ENCODE measurements at places on chromosomes 3 and 15.

DNA sequence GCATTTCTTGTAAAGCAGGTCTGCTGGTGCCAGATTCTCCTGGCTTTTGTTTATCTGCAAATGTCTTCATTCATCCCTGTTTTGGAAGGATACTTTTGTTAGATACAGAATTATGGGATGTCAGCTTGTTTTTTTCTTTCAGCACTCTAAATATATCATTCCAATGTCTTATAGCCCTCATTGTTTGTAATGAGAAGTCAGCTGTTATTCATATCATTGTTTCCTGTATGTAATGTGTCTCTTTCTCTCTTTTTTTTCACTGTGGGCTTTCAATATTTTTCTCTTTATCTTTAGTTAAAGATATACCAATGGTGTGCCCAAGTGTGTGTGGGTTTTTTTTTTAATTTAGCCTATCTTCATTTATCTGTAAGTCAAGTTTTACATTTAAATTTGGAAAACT lies 65.6 kb upstream of the DCP1A start:
- DNase-seq = no peak

- DNase-seq = peak; percentile 69
Observed at GRCh38 chr3:108153451-108153981, 62.7 kb upstream of the CD47 start.

DNA sequence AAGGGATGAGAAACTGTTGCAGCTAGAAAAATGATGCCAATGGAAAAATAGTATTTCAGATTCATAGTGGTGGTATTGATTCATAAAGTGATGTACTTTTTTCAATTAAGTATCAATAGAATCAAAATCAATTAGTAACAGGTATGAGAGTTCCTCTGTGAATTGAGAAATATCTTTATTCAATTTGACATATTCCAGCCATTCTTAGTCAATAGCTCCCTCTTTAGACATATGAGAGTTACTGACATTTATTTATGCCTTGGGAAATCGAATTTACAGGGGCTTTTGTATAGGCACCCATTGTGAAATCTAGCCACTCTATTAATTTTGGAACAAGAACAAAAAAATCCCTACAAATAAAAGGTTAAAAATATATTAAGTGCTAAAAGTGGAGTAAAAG lies 386.9 kb upstream of the CNTN3 start:
- DNase-seq = no peak

- no peak for DNase-seq
Observed at GRCh38 chr3:16927485-16927884, 42.7 kb downstream of the PLCL2 start.

DNA sequence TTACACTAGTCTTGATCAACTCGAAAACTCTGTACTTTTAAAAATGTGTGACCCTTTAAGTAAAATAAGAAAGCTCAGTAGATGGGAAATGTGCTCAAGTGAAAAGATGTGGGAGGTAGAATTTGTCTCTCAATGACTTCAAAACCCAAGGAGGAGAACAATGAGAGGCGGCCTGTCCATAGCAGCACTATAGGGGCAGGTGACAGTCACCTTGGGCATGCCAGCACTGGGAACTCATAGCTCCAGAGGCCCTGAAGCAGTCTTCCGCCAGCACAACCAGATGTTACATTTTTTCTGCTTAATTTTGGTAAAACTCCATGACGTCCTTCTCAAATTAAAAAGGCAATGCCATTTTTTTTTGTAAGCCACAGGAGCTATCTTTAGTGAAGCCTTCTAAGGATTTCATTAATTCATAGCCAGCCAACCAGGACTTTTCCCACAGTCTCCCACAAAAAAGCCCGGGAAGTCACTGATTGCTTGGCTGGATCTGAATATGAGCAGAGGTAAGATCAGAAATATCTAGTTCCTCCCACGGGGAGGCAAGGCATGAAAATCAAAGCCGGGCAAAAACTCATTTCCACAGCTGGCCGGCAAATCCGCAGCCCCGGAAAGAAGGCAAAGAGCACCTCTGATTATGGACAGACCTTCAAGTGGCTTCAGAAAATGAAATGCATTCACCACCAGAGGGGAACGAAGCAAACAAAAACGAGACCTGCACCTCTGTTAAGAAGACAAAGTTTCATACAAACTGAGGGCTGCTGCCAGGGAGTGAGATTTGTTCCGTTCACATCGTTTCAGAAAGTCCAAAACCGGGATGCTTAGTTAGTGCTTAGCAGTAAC lies 10.5 kb downstream of the IL17RD start:
- no peak for DNase-seq

DNA sequence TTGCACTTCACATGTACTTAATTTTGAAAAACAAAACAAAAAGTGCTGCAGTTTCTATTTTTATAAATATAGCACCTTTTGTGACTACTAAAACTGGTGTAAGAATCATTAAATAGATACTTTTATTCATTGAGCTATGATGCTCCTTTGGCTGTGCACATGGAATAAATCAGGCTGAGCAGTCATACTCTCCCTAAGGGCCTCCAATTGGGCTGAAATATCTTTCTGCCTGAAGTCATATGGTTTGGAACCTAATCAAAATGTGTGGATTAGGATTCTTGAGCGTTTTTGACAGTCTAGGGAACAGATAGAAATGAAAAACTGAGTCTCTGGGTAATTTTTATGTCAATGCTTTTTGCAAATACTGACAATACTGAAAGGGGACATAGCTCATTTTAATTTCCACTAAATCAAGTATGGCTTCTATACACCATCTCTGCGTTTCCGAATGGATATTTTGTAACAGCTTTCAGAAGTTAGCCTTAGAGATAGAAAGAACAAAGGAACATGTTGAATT lies 392.2 kb upstream of the ROBO1 start:
- no peak for DNase-seq

DNA sequence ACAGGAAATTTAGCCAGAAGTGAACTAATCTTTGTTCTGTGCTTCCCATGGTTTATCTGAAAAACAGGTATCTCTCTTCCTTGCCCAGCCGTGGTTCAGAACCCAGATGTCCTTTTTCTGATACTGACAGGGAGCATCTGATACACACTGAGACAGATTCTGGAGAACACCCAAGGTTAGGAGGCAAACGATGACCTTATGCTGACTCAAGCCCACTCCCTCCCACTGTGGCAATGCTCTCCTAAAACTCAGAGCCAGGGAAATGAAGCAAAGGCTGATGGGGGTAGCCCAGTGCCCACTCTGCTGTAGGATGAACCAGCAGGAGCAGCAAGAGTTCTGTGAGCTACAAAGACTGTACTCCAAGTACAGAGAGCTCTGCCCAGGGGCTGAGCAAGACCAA lies 225.1 kb downstream of the NTRK3 start:
- DNase-seq = no peak

- peak; percentile 54 for DNase-seq
Observed at GRCh38 chr3:100226712-100227429, 33.9 kb upstream of the TBC1D23 start.

DNA sequence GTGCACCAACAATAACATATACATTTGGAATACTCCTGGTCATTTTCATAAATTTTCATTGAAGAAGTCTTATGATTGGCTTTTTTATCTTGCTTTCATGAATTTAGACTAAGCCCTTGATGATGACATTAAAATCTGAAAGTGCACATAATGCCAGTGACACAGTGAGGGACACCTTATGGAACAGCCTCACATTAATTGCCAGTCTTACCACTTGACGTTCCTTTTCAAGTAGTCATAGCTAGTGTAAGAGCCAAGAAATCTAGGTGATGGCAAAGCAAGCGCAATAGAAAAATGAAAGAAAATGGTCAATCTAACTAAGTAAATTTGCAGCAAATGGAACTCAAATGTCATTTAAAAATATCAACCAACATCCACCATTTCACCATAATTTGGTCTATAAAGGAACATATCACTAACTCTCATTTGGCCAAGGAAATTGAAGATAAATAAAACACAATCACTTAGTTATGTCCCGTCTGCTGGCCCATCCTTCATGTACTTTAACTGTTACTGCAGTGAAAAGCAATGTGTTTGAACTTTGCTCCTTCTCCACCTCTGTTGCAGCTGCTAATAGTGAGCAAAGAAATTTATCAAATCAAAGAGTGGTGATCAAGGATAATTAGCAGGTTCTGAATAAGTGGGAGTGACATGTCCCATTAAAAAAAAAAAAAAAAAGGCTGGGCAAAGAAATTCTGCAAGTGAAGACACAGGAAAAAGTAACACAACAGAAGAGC lies 110.0 kb downstream of the TJP1 start:
- no peak for DNase-seq

- DNase-seq = no peak
Observed at GRCh38 chr3:153679714-153680113, 441.5 kb upstream of the ARHGEF26 start.

DNA sequence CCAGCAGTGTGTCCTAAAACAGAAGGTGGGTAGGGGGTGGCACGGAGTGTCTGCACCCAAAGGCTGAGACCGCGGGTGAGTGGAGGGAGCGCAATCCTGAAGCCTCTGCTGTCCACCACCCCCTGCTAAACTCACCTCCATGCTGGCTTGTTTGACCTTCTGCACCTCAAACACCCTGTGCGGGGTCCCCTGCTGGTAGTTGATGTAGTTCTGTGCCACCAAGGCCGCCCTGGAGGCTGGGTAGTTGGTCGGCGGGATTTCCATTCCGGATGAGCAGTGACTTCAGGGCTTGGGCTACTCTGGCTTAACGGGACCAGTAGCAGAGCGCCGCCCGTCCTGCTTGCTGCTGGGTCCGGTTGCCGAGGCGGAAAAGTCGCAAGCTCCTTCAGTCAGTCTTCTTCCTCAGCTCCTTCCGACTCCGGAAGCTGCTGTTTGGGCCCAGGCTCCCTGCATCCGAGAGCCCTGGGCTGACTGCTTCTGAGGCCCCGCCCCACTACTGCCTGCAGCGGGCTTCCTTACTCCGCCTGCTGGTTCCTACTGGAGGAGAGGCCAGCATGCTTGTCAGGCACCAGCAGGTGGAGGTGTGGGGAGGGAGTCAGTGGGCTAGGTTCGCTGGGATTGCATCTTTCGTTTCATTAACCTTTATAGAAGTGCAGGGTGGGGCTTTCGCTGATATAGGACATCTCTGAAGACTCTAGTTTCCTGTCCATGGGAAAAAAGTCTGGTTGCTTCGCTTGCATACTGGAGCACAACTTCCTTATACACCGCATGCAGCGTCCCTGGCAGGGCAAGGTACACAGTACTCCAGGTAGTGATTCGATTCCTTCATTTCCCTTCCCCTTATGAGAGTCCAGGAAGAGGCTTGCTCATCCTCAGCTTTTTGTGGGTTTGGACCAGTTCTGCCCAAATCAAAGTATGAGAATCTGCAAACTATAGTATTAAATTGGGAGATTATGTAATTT lies at the start of gene LXN:
TSS of gene LXN (minus strand) at position 434 of the 962 bp plus-strand sequence. CDS start at position 264, 170 bp downstream.
- peak; percentile 87 for DNase-seq

DNA sequence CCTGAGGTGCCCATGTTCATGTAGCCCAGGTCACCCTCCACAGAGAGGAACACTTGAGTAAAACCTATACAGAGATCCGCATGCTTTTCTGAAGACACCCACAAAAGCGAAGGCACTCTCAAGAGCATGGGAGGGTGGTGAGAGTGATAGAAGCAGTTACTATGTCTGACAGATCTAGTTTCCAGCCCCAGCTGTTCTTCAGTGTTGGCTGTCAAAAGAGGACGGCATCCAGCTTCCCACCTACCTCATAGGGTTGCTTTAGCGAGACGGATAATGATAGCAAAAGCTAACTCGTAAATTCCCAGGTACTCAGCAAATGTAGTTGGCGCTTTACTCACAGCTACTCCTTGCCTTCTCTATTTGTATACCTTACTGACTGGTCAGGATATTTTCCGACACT lies 3.0 kb upstream of the MEX3B start:
- no peak for DNase-seq

DNA sequence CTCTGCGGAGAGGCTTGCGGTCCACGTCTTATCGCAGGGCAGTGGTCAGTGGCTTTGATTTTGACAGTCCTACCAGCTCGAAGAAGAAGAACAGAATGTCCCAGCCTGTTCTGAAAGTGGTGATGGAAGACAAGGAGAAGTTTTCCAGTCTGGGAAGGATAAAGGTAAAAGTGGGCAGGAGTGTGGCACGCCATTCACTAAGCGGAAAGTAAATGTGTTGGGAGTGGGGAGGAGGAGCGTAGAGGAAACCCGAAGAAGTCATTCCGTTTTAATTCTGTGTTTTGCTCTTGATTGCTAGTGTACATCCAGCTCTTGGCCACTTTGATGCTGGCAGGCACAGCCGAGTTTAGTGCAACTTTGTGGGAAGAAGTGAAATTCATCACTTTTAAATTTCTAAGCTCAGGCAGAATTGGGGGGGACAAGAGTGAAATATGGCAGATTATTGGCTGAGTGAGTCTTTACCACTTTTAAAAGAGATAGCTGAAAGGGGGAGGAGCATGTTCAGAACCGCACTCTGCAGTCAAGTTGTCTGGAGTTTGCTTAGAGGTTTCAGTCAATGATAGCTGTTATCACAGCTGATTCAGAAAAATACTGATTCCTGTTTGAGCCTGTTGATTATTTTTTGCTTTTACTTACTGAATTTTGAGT lies 1.8 kb downstream of the ARHGEF26 start:
- peak; percentile 49 for DNase-seq

DNA sequence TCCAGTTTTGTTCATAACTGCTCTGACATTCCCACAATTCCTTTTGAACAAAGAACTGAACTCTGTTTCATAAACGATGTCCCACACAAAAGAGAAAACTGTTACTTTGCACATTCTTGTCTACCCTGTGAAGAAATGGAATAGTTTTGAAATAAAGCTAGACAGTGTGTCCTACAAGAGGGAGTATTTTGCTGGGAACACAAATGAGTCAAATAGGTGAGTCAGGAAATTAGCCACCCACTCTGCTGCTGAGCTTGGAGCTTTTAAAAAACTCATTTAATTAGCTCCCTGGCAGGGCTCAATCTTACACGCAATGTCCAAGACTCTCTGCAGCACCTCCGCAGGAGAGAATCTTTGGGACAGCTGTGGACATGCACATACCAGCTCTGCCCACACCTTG lies 193.4 kb downstream of the SLC9A9 start:
- peak; percentile 14 for DNase-seq

DNA sequence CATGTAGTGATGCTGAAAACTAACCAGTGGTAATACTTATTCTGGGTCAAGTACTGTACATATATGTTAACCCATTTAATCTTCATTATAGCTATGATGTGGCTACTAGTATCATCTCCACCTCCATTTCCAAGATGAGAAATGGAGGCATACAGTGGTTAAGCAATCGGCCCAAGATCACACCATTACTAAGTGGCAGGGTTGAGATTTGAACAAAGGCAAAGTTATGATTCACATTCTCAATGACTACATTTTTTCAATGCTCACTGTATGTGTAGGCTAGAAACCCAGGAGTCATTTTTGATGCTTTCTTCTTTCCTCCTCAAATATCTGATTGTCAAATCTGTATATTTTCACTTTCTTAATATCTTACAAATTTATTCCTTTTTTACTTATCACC lies 30.2 kb downstream of the ABI3BP start:
- DNase-seq = no peak

GRCh38 chr3:4351164-4351855 lies 48.1 kb downstream of the SETMAR start:
- DNase-seq = no peak

GRCh38 chr3:21803604-21804003 lies 52.6 kb upstream of the ZNF385D start:
- no peak for DNase-seq

- DNase-seq = no peak
Observed at GRCh38 chr15:88472225-88472624, 4.7 kb downstream of the MRPS11 start.

Data from astrocyte of the spinal cord (primary cell).